ENCODE measurements at places on chromosomes 11 and 22.
A peak's percentile ranks its signal among the peaks of the same experiment; 100 is the strongest.

DNA sequence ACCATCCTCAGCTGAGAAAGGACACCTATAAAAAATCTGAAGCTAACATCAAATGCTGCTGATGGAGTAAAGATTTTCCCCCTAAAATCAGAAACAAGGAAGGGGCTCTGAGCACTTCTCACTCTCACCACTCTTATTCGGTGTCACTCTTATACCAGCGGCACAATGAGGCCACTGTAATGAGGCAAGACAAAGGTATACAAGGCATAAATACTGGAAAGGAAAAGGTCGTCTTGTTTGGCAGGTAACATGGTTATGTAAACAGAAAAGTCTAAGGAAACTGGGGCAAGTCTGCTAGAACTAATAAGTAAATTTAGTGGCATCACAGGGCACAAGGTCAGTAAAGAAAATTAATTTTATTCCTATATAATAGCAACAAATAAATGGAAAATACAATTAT is 8.1 kb upstream of the MOB2 start:
- no peak for DNase-seq

DNA sequence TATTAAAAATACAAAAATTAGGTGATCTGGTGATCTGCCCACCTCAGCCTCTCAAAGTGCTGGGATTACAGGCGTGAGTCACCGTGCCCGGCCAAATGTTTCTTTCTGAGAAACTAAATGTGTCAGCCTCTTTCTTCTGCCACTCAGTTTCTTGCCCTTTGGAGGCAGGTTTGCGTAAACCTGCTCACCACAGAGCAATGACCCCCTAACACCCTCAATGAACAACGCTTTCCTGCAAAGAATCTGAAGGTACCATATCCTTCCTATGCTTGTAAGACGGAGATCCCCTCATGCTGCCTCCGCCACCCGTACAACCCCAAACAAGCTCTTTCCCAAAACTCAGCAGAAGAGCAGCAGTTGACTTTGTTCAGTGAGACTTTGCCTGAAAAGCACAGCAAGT is 38.7 kb upstream of the TTLL12 start:
- no peak for DNase-seq

DNA sequence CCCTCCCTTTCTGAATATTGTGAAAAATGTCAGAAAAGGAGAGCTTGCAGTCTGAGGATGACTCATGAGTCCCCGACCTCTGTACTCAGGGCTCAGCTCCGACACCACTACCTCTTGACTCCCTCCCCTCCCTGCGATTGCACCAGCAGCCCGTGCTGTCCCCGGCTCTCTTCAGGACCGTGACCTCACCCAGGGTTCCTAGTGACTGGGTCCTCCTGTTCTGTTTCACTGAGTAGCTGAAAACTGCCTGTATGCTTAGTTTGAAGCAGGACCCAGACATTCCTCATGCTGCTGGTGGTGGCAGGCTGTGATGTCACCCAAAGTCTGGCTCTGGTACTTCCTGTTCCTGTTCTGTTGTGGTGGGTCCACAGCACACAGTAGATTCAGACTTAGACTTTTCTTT is 11.7 kb downstream of the PHRF1 start:
- no peak for DNase-seq

DNA sequence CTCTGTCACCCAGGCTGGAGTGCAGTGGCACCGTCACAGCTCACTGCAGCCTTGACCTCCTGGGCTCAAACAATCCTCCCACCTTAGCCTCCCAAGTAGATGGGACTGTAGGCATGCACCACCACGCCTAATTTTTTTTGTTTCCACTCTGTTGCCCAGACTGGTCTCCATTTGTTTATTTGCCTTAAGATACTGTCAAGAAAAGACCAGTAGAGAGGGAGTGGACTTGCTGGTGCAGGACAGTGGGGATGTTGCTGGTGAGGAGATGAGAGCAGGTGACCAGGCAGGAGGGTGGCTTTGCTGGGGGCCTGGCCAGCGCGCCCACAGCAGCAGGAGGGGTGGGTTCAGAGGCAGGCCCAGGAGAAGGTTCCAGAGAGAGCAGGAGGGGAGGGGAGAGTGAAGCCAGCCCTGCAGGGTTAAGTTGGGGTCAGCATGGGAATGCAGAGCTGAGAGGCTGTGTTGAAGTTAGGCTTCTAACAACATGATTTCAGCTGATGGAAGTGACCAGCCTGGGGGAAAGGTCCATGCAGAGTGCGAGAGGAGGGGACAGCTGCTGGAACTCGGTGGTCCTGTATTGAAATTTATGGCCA is 35.8 kb downstream of the NADSYN1 start:
- no peak for DNase-seq

DNA sequence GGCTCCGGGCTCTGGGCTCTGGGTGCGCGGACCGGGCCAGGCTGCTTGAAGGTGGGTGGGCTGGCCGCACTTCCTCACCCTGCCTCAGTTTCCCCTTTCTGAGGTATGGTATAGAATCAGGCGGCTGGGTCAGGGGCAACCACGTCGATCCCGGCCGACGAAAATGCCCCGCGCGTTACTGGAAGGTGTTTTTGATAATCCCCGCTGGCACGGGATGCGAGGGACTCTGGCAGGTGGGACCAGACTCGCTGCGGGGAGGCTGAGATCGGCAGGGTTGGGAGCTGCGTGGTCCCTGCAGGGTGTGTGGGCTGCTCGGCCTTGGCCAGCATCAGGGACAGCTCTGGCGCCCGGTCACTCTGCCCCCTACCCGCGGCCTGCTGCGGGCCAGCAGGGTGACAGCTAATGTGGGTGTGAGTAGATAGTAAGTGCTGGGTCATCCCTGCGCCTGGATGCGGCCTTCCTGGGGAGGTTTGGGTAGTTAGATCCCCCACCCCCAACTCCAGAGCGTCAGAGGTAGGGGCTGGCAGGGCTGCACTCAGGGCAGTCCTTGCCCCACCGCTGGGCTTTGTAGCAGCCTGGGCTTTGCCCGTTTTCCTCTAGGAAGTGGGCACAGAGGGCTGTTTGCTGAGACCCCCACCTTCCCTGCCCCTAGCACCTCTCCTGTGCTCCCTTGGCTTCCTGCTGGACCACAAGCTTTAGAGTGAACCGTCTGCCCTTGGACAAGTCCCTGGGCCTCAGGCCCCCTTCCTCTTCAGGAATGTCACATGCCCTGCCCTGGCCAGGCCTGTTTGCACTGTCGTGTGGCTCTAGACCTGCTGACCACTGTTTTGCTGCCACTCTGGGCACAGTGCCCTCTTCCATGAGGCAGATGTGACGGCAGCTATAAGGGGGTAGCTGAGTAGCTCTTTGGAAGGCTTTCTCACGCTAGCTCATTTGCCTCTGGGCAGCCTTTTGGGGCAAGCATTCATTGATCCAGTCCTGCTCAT is 579 bp downstream of the TANGO2 start:
- DNase-seq, result no peak

- no peak for DNase-seq
Observed at GRCh38 chr11:2867722-2868505, 17.7 kb downstream of the CDKN1C start.

DNA sequence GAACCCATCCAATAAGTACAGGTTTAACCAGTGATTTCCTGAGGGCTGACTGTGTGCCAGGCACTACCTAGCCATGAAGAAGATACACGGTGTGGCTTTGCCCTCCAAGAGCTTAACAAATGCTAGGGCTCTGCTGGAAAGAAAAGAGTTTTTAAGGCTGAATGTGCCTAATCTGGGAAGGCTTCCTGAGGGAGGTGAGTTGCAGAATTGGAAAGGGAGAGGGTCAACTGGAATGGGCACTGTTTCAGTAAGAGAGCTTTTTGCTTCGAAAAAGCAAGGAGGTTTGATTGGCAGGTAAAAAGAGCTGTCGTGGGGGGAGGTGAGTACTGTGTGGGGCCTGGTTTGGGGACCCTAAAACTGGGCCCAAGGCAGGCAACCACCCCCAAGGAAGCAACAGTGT is 2.7 kb downstream of the FAM83F start:
- no peak for DNase-seq

DNA sequence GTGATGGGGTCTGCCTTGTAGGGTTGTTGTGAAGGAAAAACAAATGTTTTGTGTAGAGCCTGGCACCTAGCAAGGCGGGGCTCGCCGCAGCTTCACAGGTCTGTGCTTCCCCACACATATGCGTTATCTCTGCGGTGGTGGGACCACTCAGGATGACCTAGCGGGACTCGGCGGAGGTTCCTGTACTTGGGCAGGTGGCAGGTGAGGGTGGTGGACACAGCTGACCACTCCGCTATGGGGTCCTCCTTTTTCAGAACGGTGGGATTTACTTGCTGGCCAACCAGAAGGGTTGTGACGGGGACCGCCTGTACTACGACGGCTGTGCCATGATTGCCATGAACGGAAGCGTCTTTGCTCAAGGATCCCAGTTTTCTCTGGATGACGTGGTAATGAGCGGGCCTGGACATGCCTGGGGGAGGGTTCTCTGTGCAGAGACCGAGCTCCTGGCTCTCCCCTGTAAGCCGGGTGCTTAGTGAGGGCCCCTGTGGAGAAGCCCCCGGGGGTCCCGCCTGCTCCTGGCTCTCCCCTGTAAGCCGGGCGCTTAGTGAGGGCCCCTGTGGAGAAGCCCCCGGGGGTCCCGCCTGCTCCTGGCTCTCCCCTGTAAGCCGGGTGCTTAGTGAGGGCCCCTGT is 21.3 kb downstream of the NADSYN1 start:
- no peak for DNase-seq

GRCh38 chr11:86636275-86636674 is 36.1 kb downstream of the ME3 start:
- no peak for DNase-seq

- no peak for DNase-seq
Observed at GRCh38 chr11:96272529-96273222, 70.3 kb downstream of the MAML2 start.

- peak; percentile 19 for DNase-seq
Observed at GRCh38 chr11:19168090-19168489, 33.7 kb downstream of the CSRP3 start.

GRCh38 chr22:49356428-49356827 is 471.2 kb downstream of the BRD1 start:
- no peak for DNase-seq

- peak; percentile 76 for DNase-seq
Observed at GRCh38 chr11:77473801-77474683, at the start of gene PAK1. PAK1 (minus strand) TSS chr11:77474094; CDS start chr11:77392520, 81,574 bp downstream.

- DNase-seq, result no peak
Observed at GRCh38 chr11:70489276-70489675, 90.9 kb downstream of the CTTN start.

GRCh38 chr11:18490319-18490718 is 34.7 kb downstream of the LDHAL6A start:
- no peak for DNase-seq

GRCh38 chr11:130554241-130555055 is 106.0 kb downstream of the ADAMTS15 start:
- DNase-seq, result no peak

GRCh38 chr11:7444091-7444981 is 41.0 kb upstream of the OLFML1 start:
- no peak for DNase-seq

GRCh38 chr11:83044958-83045712 is 26.6 kb downstream of the RAB30 start:
- DNase-seq, result no peak

GRCh38 chr11:46710821-46711269 is 8.2 kb upstream of the F2 start:
- DNase-seq, result no peak

- DNase-seq, result peak; percentile 68
Observed at GRCh38 chr11:13335319-13335718, 57.7 kb downstream of the BMAL1 start.

- DNase-seq, result no peak
Observed at GRCh38 chr11:127656116-127656836, 655.7 kb upstream of the KIRREL3 start.

DNA sequence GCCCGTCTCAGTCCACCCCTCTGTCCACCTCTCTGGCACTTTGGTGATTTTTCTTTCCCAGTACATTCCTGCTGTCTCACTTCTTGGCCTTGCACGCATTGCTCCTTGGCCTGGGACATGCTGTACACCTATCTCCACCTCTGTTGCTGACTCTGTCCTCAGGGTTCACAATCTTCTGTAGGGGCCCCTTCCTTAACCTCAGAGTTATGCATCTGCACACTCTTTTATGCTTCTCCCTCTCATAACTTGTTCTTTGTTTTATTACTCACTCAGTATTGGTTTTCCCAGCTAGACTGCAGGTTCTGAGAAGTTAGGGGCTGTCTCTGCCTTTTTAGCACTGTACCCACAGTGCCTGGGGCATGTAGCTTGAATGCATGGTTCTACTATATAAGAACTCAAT is 139.1 kb upstream of the MTMR2 start:
- no peak for DNase-seq

- DNase-seq, result no peak
Observed at GRCh38 chr11:126337474-126338241, 17.8 kb upstream of the ST3GAL4 start.

GRCh38 chr11:122226810-122227379 is 110.9 kb upstream of the BLID start:
- no peak for DNase-seq

DNA sequence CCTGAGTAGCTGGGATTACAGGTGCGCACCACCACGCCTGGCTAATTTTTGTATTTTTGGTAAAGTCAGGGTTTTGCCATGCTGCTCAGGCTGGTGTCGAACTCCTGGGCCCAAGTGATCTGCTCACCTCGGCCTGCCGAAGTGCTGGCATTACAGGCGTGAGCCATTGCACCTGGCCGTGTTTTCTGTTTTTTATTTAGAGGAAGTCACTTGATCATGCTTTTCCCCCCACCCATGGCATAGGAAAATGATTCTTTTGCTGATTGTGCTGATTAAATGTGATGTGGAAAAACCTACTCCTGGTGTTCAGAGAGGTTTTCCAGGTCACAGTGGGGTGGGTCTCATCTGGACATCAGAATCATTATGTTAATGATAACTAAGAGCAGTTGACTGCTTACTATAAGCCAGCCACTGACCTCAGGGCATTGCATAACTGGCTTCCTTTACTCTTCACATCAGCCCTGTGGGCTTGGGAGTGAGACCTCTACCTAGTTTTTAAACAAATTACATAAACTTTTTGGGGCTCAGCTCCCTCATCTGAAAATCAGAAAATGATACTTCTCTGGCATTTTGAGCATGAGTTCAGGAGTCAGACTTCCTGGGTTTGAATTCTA is 71.0 kb downstream of the PTPRJ start:
- DNase-seq, result no peak

DNA sequence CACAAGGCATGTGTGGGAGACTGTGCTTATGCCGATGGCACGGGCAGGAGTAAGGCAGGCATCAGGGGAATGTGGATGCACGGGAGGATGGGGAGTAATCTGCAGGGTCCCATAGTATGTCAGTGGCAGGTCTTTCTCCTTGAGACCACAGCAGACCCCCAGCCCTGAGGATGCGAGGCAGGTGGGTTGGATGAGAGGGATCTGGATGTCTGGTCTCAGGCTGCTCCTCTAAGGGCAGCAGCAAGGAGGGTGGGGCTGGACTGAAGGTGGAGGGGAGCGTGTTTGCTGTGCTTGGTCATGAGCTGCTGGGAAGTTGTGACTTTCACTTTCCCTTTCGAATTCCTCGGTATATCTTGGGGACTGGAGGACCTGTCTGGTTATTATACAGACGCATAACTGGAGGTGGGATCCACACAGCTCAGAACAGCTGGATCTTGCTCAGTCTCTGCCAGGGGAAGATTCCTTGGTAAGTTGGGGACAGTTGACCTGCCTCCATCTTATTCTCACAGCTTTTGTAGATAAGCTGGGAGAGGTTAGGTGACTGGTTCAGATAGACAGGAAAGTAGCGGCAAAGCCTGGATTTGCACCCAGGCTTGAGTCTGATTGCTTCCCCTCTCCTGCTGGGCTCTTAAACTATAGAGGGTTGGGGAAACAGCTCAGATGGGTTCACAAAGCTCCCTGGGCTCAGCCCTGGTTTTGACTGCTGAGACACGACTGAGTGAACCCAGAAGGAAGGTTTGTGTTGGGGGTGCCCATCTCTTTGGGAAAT is at the start of gene APOL1:
Gene APOL1 (plus strand): TSS at position 380 of the 769 bp plus-strand sequence. CDS start 1,823 bp downstream, outside the sequence.
- DNase-seq, result no peak
